Fibroblast of the conjunctiva (primary cell): ENCODE measurements at places on chromosomes 5 and 9.

GRCh38 chr5:17426104-17426749 lies 71.8 kb upstream of the TAF11L2 start:
- DNase-seq, result no peak

- DNase-seq, result no peak
Measured at GRCh38 chr5:77971776-77972468, 195.8 kb upstream of the TBCA start.

GRCh38 chr5:16737620-16738364 lies 121.0 kb upstream of the RETREG1 start:
- DNase-seq, result no peak

DNA sequence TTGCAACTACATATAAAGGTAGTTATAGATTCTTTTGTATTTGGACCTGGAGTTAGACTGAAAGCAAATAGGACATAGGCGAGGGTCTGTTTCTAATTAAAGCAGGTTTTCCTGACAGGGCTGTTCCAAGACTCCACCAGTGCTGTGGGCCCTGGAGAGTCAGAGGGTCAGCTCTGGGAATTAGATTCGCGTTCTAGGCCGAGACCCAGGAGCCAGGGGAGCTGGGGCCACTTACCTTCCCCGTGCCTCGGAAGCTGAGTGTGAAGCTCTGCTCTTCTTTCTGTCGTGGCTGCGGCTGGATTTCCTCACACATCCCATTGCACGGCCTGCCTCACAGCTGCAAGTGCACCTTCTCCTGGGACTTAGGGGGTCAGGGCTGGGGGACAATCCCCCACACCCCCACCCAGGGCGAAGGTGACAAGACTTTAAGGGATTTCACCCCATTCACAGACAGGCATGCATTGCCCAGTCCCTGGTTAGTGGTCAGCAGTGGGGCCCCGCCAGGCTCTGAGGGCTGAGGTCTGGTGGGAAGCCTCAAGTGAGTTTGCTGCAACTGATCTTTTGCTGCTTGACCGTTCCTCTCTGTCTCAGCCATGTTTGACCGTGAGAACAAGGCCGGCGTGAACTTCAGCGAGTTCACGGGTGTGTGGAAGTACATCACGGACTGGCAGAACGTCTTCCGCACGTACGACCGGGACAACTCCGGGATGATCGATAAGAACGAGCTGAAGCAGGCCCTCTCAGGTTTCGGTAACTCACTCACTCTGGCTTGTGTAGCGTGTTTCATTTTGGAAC lies 15.3 kb upstream of the AHRR start:
- no peak for DNase-seq

DNA sequence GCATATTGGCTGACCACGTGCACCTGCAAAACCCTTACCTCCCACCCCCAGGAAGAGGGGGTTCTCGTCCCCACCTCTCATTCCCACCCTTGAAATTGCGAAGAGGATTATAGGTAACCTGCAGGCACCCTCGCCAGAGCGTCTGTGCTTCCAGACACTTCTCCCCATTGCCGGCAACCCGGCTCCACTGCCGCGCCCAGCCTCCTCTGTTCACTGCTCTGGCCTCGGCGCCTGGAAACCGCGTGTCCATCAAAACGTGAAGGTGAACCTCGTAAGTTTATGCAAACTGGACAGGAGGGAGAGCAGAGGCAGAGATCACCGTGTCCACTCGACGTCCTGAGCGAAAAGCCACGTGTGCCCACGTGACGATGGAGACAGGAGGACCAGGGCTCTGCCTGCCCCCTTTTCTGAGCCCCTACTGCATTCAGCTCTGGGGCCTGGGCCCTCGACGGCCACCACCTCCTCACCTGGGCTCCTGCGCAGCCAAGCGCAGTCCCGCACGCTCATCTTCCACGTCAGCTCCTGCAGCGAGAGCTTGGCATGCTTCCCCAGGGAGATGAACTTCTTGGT lies 1.9 kb downstream of the TERT start:
- DNase-seq, result no peak

- DNase-seq, result no peak
Measured at GRCh38 chr5:79859588-79859987, 131.5 kb downstream of the MTX3 start.
